Adipocyte (in vitro differentiated cells): ENCODE measurements at places on chromosomes 11 and 22.

DNA sequence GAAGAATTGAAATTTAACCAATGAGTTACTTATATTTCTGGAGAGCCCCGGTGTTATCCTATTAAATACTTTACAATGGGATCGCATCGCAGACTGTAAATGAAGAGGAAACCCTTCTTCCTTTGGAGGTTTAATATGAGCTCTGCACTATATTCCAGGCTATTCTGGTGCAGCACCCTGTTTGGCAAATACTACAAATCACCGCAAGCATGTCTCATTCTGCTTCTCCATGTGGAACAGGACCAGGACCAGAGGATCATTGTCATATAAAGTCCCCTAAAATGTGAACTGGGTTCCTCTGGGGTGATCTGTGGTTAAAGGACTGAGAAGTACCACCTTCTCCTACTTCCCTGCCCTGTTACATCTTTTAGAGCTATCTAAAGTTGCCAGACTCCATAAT, 703.7 kb downstream of the DLG2 start:
- DNase-seq = no peak

GRCh38 chr11:123579482-123579812, 75.0 kb downstream of the SCN3B start:
- DNase-seq = no peak

DNA sequence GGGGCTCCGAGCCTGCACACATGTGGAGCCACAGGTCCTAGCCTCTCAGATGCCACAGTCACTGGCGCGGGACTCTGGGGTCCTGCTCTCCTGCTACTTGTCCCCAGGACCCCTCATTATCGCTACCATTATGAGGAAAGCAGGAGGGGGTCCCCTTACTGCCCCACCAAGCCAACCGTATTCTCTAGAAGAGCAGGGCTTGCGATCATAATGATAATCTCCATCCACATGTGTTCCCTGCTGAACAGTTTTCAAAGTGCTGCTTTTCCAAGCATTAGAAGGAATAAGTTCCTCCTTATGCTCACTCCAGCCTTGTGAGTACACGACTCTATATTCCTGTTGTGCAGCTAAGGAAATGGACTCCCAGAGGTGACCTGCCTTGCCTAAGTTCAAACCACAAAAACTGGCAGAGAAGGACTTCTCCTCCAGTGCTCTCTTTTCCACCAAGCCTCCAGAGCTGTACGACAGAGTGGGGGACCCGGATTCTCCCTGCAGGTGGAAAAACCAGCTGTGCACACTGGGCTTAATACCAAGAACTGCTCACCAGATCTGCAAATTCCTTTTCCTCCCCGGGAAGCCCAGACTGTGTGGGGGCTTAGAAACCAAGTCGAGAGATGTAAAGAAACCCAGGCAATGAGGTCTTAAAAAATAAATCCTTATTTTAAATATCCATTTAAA, 92.8 kb upstream of the DRD2 start:
- DNase-seq = no peak

DNA sequence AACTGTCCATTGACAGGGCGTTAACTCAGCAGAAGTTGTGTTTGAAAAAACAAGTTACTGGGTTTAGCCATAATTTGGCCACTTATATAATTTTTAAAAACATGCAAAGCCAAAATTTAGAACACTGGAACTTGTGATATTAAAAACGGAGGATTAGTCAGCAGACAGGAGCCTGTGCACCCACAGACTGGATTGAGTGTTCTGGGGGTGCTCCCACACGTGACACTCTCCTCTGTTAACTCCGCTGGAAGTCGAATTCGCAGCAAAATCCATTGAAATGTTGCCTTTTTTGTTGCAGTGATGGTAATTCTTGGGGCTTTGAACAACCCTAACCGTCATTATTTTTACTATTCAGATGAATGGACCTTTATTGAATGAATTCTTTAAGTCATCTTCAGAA, 269.8 kb downstream of the DDX10 start:
- no peak for DNase-seq

GRCh38 chr22:28639321-28639720, 40.3 kb downstream of the TTC28 start:
- DNase-seq = no peak

GRCh38 chr11:135004495-135004894, 592.5 kb upstream of the B3GAT1 start:
- DNase-seq = no peak

- DNase-seq = peak; percentile 42
These were observed 42.9 kb downstream of the LINC01488 start for GRCh38 chr11:69524291-69524882.

DNA sequence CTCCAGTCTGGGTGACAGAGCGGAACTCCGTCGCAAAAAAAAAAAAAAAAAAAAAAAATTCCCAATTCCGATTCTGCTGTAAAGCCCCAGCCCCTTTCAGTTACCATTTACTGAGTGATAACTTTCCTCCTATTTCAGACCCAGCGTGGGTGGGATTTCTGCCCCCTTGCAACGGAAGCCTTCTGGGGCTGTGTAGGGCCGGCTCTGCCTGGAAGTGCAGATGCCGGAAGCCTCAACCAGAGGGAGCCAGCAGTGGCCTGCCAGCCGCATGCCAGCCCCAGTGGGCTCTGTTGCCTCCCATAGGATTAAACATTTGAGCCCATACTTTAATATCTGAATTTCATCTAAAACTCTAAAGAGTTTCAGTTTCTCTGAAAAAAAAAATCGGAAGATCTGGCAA, 60.0 kb upstream of the NUP50 start:
- no peak for DNase-seq

- DNase-seq = peak; percentile 29
These were observed 1277.5 kb upstream of the CNTN5 start for GRCh38 chr11:97743205-97743742.
